ENCODE measurements at places on chromosomes 3 and 15. TPM values are rescaled to one million over a fixed set of nuclear protein-coding genes. Genes with fewer than 3 reads are reported as not detected.

The TMEM212 gene
- total RNA-seq, result not detected

The A4GNT gene
- total RNA-seq, result not detected

- no peak for DNase-seq
Observed at GRCh38 chr3:71245971-71246880, 337.3 kb downstream of the FOXP1 start.

DNA sequence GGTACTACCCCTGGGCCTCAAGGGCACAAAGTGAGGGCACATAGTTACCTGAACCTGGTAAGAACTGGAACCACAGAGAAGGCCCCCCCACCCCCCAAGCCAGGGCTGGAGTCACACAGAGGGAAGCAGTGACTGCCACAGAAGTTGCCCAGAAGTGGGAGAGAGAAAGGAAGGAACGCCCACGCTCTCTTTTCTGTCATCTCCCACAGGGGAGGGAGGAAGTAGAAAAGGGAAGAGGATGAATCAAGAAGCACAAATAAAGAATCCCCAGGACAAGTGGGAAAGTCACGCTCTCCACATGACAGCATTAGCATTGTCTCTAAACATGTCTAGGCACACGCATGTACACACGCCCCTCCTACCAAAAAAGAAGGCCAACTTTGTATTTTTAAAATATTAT is 114.7 kb upstream of the FRMD4B start:
- no peak for DNase-seq

GRCh38 chr3:41249318-41249717 is 50.0 kb downstream of the CTNNB1 start:
- DNase-seq, result no peak

DNA sequence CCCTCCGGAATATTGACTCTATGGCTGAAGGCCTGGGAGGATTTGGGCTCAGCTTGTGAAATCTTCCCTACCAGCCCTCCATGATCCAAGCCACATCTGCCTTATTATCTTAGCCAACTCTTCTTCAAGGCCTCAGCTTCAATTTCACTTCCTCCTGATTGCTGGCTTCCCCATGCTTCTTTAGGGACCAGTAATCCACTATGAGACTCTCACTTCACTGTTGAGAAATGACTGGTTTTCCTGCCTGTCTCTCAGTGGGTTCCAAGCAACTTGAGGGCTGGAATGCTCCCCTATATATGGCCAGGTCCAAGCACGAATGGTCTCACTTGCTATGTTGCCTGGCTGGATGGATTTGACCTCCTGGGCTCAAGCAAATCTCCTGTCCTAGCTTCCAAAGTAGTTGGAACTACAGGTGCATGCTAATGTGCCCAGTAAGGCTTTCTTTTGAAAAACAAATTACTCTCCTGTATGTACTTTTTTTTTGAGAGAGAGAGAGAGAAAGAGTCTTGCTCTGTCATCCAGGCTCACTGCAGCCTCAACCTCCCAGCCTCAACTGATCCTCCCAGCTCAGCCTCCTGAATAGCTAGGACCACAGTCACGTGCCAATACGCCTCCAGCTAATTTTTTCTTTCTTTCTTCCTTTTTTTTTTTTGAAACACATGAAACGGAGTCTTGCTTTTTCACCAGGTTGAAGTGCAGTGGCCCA is 7.9 kb upstream of the PIK3CB start:
- no peak for DNase-seq

GRCh38 chr3:197583371-197583770 is 27.6 kb upstream of the BDH1 start:
- no peak for DNase-seq

DNA sequence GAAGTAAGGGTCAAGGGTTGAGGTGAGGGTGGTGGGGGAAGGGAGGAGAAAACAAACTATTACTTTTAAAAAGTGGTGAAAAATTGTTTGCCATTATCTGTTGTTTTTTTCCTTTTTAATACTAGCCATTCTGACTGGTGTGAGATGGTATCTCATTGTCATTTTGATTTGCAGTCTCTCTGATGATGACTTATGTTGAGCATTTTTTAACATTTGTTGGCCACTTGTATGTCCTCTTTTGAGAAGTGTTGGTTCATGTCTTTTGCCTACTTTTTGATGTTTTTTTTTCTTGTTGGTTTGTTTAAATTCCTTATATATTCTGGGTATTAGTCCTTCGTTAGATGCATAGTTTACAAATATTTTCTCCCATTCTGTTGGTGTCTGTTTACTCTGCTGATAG is 185.9 kb upstream of the ANKRD28 start:
- DNase-seq, result no peak
